ENCODE measurements at places on chromosomes 3 and 15.

DNA sequence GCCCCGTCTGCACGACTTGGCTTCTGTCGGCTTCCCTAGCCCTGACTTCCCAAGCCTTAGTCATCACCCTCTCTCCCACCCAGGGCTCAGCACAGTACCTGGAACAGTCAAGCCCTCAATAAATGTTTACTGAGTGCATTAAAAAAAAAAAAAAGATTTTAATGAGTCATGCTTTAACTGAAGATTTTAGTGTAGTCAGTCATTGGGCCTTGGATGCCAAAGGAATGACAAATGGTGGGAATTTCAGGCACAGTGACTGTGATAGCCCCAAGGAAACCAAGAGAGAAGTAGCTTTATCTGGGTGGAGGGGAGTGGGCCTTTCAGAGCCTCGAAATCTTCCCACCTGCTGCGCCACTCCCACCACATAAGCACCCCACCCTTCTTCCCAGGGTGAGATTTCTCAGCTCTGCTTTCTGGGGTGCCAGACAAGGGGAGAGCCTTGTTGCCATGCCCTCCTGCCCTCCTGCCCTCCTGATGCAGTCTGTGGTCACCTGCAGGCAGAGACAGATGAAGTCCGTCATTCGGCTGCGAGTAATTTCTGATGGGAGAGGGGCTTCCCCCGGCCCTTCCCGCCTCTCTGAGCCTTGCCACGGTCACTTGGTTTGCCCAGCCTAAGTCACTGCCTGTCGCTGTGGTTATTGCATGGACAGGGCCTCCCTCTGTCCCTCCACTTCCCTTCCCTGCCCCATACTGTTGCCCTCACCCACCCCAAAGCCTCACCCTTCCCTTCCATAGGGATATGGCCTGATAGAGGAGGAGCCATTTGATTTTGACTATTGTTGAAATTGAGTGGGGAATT lies 41.8 kb downstream of the SMAD3 start:
- DNase-seq, result peak; percentile 99

GRCh38 chr3:117439812-117440211 lies 730.2 kb downstream of the TUSC7 start:
- DNase-seq, result no peak

GRCh38 chr3:196661400-196661799 lies 21.9 kb downstream of the NRROS start:
- no peak for DNase-seq

DNA sequence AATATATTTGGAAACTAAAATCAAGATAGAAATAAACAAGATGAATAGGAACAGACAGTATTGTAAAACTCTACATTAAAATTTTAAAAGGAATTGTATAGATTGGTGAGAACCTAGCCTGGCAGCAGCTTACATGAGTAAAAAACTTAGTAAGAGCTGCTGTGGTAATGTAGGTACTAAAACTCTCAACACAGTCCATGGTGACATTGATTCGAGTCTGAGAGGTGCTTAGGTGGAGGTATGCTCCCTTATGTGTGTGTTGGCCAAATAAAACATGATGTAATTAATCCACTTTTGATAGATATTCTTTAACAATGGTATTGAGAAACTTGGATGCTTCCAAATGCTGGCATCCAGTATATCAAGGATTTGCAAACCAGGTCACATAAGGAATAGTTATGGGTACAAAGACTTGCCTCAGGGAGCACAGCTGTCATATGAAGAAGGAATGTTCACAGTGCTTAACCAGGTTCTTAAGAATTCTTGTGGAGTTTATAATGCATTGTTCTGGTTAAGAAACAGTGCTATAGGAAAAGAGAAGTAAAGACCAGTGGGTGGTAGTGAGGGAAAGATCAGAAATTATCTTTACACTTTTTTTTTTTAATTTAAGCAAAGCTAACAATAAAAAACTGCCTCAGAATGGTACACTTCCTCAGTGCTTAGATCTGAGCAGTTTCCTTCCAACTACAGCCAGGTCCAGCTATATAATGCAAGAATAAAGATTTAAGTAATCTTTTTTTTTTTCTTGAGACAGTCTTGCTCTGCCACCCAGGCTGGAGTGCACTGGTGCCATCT lies 24.6 kb upstream of the IL20RB start:
- DNase-seq, result no peak

DNA sequence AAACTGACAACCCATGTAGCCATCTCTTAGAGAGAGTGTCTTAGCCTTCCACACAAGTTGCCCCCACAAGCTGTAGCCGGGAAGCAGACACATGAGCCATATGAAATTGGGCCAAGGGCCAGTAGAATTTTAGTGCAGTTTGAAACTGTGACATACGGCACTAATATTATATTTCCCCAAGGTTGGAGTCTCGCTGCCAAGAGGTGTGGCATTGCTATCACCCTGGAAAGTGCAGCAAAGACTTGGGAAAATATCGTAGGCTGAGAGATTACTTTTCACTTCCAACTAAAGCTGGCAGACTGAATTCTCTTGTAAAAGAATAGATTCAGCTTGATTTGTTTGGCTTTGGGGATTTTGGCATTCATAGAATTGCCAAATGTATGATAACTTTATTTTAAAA lies 89.2 kb downstream of the ECT2 start:
- no peak for DNase-seq

DNA sequence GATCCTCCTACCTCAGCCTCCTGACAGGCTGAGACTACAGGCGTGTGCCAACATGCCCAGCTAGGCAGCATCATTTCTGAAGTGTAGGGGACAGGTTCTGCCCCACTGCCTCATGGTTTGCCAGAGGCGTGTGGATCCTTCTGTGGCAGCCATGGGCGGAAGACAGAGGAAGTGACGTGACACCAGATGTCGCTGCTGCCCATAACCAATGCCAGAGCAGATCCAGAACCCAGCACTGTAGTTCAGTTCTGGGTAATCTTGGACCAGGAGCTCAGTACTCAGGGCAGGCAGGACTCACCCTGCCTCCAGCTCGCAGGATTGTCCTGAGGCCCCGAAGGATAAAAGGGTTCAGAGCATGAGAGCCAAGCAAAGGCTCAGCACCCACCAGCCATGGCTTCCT lies 8.2 kb downstream of the RBPMS2 start:
- DNase-seq, result no peak

GRCh38 chr3:5479229-5479799 lies 291.8 kb downstream of the EDEM1 start:
- peak; percentile 86 for DNase-seq

DNA sequence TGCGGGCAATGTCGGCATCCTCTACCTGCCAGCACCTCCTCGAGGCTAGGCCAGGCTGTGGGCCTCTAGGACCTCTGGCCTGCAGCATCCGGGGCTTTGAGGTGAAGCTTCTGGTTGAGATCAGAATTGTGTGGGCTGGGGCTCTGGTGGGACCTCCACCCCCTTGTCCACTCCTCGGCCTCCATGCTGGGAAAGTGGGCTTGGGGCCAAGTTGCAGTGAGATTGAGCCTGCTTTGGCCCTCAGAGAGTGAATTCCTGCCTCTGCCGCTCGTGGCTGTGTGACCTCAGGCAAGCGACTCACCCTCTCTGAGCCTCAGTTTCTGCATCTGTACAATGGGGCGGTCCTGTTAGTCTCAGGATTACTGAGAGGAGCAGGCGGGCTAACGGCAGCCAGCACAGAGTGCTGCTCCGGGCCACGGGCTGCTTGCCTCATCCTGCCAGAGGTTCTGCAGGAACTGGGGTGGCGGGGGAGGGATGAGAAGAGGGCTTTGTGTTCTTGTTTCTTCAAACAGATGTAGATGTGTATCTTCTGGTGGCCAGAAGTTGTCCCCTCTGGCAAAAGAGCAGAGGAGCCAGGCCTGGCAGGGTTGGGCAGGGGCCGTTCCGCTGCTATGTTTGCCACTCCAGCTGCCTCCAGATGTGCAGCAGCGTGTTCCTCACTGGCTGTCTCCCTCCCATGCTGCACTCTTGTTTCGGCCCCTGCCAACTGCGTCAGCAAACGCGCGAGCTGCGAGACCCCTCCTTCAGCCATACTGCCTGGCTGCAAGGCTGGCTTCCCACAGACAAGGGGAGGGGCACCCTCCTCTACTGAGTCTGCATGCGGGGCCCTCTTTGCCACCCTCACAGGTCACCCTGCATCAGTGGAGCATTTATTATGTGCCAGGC lies 33.7 kb downstream of the FBLN2 start:
- no peak for DNase-seq

DNA sequence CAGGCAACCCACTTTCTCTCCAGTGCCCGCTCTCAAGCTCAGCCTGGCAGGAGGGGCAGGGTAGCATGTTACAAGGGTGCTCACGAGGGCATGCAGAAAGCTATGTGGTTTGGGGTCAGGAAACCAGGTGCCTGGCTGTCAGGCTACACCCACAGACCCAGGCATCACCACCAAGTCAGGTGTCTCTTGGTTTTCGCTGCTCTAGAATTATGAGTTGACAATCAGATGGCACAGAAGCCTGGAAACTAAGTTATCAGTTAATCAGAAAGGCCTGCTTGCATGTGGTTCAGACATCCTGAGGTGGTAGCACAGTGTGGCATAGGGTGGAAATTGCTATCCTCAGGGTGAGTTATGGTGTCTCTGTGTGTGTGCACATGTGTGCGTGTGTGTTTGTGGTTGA lies 16.2 kb upstream of the CCR9 start:
- no peak for DNase-seq

Data from kidney tubule cell (primary cell).